Thoracic aorta (tissue), 2 donors: ENCODE measurements at places on chromosomes 16 and 17. TPM values are rescaled to one million over a fixed set of nuclear protein-coding genes. Genes with fewer than 3 reads are reported as not detected.

DNA sequence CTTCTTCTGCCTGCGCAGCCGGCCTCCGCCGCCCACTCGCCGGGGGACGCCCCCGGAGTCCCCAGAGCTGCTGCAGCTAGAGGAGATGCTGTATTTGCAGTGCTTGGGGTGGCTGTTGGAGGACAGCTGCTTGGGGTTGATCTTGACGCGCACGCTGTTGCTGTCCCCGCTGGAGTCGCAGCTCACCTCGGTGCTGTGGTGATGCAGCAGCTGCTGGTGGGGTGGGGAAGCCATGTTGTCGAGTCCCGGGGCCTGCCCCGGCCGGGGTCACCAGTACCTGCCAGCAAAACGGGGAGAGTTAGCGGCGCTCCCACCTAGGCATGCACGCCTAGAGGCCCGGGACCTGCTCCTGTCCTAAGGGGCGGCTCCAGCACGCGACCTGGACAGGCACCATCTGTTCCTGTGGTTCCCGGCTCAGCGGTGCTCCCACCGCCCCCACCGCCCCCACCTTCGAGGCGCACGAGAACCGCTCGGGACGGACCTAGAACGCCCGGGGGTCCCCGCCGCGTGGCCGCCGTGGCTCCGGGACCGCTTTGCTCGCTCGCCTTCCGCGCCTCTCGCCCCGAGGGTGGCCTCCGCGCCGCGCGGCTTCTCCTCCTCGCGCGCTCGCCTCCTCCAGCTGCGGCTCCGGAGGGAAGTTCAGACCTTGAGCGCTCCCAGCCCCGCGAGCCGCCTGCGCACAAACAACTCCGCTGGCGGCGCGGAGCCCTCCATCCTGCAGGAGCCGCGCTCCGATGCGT lies 863 bp downstream of the ADCY9 start:
- DNase-seq: no peak

Gene HSPB9
- total RNA-seq: not detected

GRCh38 chr17:65293584-65294180 lies 156.5 kb downstream of the RGS9 start:
- DNase-seq: no peak

GRCh38 chr17:76623271-76624146 lies 20.0 kb downstream of the ST6GALNAC1 start:
- peak; percentile 20 for DNase-seq

- peak; percentile 40 for DNase-seq
Observed at GRCh38 chr16:28935924-28936783, 4.4 kb downstream of the CD19 start.

DNA sequence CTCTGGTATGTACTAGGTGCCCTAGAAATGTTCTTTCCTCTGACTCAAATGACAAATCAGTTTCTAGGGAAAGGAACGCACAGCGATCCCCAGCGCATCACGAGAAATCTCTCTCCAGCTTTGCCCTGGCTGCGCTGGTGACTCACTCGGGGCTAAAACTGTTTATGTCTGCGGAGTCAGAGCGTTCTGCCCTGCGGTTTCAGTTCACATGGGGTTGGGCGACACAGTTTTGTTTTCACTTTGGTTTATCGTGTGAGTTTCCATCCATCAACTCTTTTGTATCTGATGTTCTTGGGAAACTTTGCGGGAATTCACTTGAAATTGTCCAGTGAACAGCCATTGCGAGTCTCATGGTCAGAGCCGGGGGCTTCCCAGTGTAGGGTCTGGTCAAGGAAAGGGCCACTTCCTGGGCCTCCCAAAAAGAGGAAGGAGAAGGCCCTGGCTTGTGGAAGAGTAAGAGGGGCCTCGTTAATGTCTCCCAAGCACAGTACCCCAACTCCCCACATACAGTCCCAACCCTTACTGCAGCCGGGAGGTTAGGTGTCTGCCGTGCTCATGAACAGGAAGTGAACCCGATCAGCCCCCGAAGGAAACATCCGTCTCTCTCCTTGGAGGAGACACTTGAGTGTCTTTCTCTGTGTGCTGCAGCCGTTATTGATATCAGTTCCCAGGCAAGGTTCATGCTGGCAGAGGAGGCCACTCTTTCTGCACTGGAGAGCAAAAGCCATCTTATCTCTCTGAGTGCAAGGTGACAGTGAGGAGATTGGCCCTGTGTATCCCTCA lies 643.2 kb downstream of the WWOX start:
- DNase-seq: no peak

- DNase-seq: no peak
Observed at GRCh38 chr16:24140730-24141129, 115.4 kb upstream of the CACNG3 start.

Gene KRT9
- total RNA-seq: not detected

DNA sequence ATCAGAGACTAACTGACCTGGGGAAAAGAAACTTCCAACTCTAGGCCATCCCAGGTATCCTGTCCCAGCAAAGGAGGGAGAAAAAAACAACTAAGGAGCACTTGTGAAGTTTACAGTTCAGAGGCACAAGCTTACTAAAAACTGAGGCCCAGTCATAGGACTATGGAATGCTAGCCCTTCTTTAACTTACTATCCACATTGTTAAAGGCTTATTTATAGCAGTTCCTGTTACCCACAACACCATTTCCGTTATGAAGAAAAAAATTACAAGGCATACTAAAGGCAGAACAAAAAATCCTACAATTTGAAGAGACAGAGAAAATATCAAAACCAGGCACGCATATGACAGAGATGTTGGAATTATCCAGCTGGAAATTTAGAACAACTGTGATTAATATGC lies 159.1 kb downstream of the CDH11 start:
- DNase-seq: no peak

DNA sequence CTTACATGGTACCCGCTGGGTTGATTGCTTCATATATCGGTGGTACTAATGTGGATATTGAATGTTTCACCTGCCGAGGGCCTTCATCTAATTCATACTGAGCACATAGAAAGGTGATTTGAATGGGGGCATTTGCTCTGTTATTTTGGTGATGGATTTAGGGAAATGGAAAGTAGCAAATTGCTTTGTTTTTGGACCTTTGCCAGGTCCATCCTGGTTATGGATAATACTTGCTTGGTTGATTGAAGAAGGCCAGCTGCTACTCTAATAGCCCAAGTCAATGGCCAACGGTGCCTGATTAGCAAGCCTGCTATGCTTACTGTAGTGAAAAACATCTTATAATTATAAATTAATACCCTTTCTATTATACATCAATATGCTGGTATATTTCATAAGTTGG lies 253.6 kb downstream of the CDH13 start:
- DNase-seq: no peak

DNA sequence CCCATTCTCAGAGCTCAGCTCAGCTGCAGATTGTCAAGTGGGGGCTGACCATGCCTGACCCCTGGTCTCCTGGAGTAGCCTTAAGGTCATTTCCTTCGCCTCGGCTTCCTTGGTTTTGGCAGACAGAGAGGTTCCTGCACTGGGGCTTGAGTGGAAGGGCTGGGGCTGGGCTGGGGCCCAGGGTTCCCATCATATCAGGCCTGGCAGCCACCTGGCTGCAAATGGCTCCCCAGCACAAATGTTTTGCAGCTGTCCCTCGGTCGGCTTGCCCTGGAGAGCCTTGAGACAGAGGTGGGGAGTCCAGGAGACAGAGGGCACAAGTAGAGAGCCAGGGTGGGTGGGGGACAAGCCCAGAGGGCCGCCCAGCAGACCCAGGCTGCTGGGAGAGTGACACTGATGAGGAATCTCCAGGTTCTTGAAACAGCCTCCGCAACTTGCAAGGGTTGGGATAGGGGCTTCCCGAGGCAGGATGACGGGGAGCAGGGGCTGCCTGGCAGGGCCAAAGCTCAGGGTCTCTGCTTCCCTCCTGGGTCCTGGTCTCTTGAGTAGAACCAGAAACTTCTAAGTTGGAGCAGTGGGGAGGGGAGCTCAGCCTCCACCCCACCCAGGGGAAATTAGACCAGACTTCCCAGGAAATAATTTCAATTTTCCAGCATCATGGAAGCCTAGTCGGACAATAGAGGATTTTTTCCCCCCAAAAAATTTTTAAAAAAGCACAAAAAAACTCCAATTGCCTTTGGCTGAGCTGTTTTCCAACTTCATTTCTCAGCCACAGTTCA lies 19.3 kb downstream of the IGFBP4 start:
- DNase-seq: no peak

Gene NHERF2
- total RNA-seq: 84.1 TPM

- no peak for DNase-seq
Observed at GRCh38 chr16:80997139-80997798, 9.4 kb downstream of the CMC2 start.

DNA sequence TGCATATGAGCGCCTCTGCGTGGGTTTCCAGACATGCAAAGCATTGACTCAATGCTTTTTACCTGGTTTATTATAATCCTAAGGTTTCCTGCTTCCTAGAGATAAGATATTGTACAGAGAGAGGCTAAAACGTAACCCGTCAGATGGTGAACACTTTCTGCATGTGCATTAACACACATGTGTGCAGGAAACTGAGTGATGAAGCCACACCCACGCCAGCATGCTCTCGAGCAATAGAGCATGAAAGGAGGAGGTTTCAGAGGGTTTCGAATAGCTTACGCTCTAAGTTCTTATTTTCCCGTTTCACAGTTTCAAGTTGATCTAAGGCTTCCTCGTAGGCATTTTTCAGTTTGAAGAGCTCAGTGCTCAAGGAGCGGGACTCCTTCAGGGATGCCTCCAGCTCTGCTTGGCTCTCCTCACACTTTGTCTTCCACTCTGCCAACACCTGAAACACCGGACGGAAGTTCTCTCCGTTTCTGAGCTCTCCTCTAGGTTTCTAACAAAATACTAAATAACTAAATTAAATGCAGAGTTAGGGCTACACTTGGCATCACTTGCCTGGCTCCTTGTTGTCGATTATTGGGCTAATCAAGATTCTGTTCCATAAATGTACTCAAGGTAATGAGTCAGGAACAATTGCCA lies 23.2 kb downstream of the MYH3 start:
- no peak for DNase-seq

Gene DNASE1L2
- total RNA-seq: 2.3 TPM

Gene ASPHD1
- total RNA-seq: 0.27 TPM

DNA sequence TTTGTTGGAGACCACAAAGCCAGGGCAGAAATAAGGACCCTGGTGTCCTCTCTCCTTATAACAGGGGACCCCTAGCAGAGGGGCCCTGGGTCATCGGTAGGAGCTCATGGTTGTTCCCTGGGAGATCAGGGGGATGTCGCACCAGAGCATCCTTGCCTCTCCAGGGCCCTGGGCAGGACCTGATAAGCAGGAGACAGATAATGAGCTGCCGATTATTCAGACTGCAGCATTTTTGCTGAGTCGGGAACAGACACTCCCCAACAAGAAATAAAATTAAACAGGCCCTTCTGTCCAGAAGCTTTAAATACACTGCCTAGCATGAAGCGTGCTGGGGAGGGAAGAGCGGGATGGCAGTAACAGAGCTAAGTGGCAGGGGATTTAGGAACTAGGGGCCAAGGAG lies 15.4 kb upstream of the GFAP start:
- no peak for DNase-seq

DNA sequence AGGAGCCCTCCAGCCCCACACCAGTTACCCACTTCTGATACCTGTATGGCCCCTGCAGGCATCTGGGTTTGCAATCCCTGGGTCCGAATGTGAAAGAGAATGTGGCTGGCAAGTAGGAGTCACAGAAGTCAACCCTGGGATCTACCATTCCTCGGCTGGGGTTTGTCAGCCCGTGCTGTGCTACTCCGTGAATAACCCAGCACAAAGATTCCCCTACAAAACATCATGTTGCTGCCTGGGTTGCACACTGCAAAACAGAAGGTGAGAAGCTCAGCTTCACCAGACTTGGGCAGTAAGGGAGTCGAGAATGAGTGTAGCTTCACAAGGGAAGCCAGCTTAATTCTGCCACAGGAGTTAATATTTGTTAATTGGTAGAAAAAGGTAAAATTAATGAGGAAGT lies 137.1 kb downstream of the ZFHX3 start:
- DNase-seq: no peak

DNA sequence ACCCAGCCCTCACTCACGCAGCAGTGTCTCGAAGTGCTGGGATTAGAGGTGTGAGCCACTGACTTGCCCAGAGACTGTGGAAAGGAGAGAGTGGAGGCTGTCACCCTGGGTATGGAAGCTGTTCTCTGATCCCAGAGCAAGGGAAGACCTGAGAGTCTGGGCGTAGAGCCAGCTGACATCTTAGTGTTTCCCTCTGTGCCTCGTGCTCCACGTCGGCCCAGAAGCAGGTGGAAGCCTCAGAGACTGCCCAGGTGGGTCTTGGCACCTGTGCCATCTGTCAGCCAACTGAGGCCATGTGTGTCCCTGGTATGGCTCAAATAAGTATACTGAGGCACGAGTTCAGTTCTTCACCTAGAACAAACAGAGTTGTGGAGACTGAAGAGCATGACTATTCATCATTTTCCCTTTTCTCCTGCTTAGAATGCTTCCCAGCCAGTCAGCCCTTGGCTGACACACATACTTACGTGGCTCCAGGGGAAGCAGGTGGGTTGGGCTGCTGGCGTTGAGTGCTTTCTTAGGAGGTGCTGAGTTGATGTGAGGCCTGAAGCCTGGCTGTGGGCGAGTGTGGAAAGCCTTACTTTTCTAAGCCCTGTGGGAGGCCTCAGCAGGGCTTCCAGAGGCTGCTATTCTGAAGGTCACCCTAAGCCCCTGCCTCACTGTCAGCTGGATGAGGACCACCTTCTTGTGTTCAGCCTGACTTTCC lies 8.1 kb downstream of the CTRL start:
- no peak for DNase-seq

Gene TPSAB1
- total RNA-seq: 164 TPM

GRCh38 chr17:45277992-45278391 lies 16.1 kb upstream of the SPATA32 start:
- no peak for DNase-seq

Gene ENPP7
- total RNA-seq: not detected

Gene NQO1
- total RNA-seq: 40.2 TPM

- no peak for DNase-seq
Observed at GRCh38 chr17:4725646-4726310, 5.5 kb upstream of the MED11 start.

- DNase-seq: no peak
Observed at GRCh38 chr16:11412965-11413887, 68.0 kb downstream of the RMI2 start.

DNA sequence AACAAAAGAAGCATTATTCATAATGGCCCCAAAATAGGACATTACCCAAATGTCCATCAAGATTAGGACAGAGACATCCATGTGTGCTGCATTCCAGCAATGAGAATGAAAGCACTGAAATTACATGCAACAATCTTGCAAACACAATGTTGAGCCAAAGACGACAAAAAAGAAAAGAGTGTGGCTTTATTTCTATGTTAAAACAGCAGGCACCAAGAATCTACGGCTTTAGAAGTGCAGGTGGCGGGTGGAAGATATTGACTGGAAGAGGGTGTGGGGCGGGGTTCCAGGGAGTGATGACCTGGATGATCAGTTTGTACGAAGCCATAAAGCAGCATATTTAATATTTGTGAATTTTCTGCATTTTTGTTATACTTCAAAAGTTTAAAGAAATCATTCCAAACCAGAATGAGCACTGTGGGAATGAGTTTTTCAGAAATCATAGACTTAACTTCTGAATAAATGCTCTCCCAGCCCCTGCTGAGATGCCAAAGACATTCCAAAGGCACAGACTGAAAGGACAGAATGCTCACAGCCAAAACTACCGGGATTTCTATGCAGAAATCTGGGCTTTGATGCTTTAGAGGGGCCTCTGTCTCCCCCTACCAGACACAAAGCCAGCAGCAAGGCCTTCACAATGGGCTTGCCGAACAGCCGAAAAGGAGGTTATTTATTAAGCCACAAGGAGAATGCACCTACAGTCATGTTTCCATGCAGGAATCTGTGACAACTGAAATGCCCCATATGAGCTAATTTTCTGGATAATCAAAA lies 361.6 kb downstream of the GRIN2A start:
- DNase-seq: no peak
